Lower lobe of right lung (tissue), 2 donors: ENCODE measurements at places on chromosomes 6 and 20.

DNA sequence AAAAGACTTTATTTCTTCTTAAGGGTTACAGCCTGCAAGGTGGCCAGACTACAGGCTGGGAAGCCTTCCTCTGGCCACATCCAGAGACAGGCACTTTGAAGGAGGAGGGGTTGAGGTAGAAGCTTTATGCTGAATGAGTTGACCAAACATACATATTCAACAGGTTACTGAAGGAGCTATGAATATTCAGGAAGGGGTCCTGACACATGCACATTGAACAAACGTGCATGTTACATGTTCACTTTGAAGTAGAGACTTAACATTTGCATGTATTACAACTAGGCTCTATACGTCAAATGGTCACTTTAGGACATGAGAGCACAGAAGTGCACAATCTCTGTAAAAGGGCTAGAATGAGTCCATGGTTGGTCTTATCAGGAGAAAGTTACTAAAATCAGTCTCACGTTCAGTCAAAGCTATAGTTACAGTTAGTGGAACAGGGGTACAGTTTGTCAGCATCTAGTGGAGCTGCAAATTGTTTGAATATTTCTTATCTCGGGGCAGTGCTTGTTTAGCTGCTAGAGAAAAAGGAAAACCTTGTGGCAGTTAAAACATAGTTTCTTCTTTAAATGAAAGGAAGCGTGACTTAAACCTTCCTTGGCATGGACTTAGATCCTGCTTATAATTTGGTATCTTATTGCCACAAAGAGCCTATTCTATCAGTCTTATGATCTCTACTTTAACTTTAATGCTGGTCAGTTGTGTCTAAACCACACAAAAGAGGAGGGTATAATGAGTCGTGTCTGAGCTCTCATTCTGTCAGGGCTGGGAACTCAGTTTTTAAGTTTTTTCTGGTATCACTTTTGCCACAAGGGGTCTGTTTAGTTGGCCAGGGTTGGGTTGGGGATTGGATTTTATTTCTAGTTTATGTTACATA, 4.6 kb upstream of the ZSCAN9 start:
- H3K27ac ChIP-seq, result no peak overlapping the region
- H3K36me3 ChIP-seq, result no peaks in the 10 kb centered on the region
- peaks cover 18% of the 10 kb centered on the region for H3K4me1 ChIP-seq
- peaks cover 8% of the 10 kb centered on the region for H3K27me3 ChIP-seq

- H3K4me1 ChIP-seq, result no peaks in the 10 kb centered on the region
- peaks cover 15% of the 10 kb centered on the region for H3K36me3 ChIP-seq
- H3K27me3 ChIP-seq, result no peaks in the 10 kb centered on the region
- peak; percentile 73 for DNase-seq
- no peak overlapping the region for H3K4me3 ChIP-seq
These were observed 45.3 kb downstream of the SMLR1 start for GRCh38 chr6:130872250-130873095.

GRCh38 chr6:40295251-40295950, 291.8 kb downstream of the LRFN2 start:
- H3K4me1 ChIP-seq, result no peaks in the 10 kb centered on the region
- no peak overlapping the region for H3K4me3 ChIP-seq
- no peak for DNase-seq
- no peaks in the 10 kb centered on the region for H3K36me3 ChIP-seq
- no peaks in the 10 kb centered on the region for H3K27me3 ChIP-seq

- H3K36me3 ChIP-seq, result peaks cover 48% of the 10 kb centered on the region
- DNase-seq, result no peak
- H3K27ac ChIP-seq, result no peak overlapping the region
- no peak overlapping the region for H3K4me3 ChIP-seq
These were observed 8.8 kb downstream of the PDRG1 start for GRCh38 chr20:31943052-31943471.

DNA sequence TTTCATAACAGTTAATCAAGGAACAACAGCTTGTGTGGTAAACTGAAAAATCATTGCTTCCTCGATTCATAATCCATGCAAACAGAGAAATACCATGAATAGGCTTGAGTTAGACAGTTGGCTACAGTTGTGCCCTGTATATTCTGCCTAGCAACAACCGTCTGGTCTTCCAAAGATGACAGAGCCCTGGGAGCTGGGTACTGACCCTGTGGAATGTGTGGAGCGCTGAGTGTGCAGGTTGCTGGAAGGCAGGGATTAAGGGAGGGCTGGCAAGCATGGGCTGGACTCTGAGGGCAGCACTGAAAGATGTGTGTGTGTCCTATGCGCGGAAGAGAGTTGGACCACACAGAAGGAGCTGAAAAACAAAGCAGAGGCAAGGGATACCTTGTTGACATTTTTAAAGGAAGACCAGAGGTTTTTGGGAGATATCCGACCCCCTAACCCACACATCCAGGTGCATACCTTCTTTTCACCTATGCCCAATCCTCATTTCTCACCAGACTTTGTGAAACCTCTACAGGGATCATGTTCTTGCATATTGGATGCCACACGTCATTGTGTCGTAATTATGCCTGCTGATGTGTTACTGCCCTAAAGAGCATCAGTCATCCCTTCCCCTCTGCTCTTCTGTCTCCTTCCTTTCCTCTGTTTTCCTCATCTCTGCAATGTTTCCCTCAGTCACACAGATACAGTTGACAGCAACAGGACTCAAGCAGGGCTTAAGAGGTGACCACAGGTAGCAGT, 58.2 kb upstream of the VGLL2 start:
- no peaks in the 10 kb centered on the region for H3K27me3 ChIP-seq
- no peak overlapping the region for H3K4me3 ChIP-seq
- H3K4me1 ChIP-seq, result no peaks in the 10 kb centered on the region
- no peaks in the 10 kb centered on the region for H3K36me3 ChIP-seq
- no peak for DNase-seq

DNA sequence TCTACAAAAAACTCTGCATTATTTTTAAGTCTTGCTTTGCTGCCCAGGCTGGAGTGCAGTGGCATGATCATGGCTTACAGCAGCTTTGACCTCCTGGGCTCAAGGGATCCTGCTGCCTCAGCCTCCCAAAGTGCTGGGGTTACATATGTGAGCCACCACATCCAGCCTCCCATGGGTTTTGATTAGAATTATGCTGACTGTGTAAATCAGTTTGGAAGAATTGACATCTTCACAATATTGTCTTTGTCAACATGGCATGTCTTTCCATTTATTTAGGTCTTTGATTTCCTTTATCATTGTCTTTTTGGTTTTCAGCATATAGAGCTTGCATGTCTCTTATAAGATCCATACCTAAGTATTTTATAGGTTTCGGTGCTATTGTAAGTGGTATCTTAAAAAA, 13.2 kb upstream of the APCDD1L start:
- no peaks in the 10 kb centered on the region for H3K4me1 ChIP-seq
- H3K27me3 ChIP-seq, result no peaks in the 10 kb centered on the region
- H3K36me3 ChIP-seq, result no peaks in the 10 kb centered on the region
- no peak overlapping the region for H3K27ac ChIP-seq
- no peak overlapping the region for H3K4me3 ChIP-seq

DNA sequence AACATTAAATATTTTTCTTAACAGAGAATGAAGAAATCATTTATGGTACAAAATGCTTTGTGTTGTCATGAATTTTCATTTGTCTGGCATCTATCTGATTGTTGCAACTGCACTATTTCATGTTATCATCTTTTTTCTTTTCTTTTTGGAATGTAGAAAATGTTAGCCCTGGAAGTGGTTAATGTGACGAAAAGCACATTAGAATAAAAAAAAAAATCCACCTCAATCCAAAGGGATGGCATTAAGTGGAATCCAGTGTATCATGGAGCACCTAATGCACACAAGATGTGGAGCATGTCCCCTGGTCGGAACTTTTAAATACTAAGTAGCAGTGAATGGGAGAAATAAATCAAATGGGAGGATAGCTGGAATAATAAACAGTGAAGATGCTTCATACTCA, 172.9 kb upstream of the MCHR2 start:
- no peaks in the 10 kb centered on the region for H3K4me1 ChIP-seq
- no peak for DNase-seq

DNA sequence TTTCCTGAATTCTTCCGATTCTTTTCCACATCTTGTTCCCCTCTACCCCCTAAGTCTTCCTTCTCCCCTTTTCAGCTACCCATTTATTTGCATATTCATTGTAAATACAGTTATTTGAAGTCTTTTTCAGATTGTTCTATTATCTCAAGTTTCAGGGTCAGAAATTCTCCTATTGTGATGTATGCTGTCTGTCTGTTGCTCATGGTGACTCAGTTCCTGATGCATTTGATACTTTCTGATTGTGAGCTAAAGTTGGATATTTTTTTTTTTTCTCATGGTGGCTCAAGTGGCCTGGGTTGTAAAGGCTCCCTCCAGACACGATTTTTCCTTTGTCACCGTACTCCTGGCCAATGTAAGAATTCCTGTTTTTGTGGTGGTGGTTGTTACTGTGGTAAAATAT, 4.9 kb upstream of the PI16 start:
- H3K36me3 ChIP-seq, result no peaks in the 10 kb centered on the region
- DNase-seq, result no peak
- no peak overlapping the region for H3K27ac ChIP-seq

GRCh38 chr6:141398949-141399348, 733.8 kb upstream of the GJE1 start:
- no peak overlapping the region for H3K4me3 ChIP-seq
- no peaks in the 10 kb centered on the region for H3K27me3 ChIP-seq
- peaks cover 16% of the 10 kb centered on the region for H3K4me1 ChIP-seq
- no peaks in the 10 kb centered on the region for H3K36me3 ChIP-seq

GRCh38 chr6:17093686-17094085, 8.2 kb upstream of the STMND1 start:
- no peaks in the 10 kb centered on the region for H3K4me1 ChIP-seq
- H3K27me3 ChIP-seq, result peaks cover 5% of the 10 kb centered on the region
- no peaks in the 10 kb centered on the region for H3K36me3 ChIP-seq
- no peak for DNase-seq

DNA sequence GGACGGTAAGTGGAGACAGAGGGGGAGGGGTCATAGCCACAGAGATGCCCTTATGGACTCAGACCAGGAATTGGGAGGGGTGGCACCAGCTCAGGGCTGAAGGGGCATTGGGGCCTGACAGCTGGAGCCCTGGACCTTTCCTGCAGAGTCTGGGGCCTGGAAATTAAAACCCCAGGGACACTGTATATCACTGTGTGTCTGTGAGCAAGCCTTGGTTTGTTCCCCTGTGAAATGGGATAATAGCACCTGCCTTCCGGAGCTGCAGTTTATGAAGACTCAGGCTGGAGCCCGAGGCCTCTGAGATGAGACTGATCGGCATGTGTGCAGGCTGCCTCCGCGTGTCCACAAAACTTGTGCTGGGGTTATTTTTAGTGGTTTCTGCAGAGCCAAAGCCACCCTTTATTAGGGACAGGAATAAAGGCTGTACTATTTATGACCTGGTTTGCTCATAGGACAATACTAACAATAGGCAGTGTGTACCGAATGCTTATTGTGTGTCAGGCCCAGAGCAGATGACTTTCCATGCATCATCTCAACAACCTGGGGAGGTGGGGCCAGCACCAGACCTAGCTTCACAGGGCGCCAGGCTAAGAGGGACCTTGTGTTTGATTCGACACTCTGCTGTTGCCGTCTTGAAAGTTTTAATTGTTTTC, 22.6 kb downstream of the MYH7B start:
- H3K36me3 ChIP-seq, result no peaks in the 10 kb centered on the region
- no peaks in the 10 kb centered on the region for H3K4me1 ChIP-seq
- no peak for DNase-seq

DNA sequence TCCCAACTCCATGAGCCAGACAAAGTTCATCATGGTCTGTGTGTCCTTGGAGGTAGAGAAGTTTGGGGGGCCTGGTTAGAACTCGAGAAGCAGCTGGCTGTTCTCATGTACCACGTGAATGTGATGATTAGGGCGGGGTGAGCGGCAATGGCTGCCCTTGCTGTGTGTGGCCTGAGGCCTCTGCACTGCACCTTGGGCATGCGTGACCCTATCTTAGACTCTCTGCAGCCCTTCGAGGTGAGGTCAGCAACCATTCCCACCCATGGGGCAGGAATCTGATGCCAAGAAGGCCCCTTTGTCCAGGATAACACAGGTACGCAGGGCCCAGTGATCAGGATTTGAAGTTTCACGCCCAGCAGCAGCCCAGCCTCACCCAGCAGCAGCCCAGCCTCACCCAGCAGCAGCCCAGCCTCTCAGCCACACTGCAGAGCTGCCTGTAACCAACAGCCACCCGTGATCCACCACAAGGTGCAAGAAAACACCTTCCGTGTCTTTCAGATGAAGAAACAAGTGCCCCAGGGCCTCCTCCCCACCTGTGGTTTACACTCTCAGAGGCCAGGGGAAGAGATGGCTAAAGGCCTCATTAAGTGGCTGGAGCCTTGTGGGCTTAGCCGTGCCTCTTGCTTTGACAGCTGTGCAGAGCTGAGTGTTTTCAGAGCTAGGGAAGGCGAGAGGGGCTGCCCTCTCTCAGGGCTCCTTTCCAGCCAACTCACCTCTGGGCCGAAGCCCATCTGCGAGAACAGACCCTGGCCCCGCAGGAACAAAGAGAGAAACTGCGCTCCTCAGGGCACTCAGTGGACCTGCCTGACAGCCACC, 195.2 kb upstream of the CDH4 start:
- H3K4me3 ChIP-seq, result no peak overlapping the region
- no peaks in the 10 kb centered on the region for H3K36me3 ChIP-seq
- no peak for DNase-seq
- H3K4me1 ChIP-seq, result no peaks in the 10 kb centered on the region

DNA sequence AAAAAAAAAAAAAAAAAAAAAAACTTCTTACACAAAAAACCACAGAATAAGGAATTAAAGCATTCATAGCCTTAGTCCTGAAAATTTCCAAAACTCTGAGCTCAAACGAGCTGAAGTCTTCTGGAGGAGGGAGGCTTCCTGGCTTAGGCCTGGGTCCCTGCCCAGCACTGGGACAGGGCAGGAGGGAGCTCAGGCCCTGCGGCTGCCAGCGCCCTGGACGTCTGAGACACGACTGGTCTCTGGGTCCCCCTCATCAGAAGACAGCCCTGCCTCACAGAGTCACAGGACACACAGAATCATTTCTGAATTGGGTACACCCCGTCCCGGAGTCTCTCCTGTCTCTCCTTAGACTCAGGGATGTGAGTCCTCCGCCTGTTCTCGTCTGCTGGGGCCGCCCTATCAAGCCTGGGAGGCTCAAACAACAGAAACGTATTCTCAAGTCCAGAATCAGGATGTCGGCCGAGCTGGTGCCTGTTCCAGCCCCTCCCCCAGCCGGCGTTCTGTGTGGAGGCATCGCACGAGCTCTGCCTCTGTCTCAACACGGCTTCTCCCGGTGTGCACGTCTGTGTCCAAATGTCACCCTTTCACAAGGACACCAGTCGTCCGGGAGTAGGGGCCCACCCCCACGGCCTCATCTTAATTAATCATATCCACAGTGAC, 39.4 kb downstream of the ZBTB46 start:
- H3K4me1 ChIP-seq, result no peaks in the 10 kb centered on the region
- no peak overlapping the region for H3K27ac ChIP-seq
- H3K4me3 ChIP-seq, result no peak overlapping the region
- DNase-seq, result no peak
